ENCODE measurements at places on chromosomes 3 and 15. TPM values are rescaled to one million over a fixed set of nuclear protein-coding genes. Genes with fewer than 3 reads are reported as not detected.

The FANCD2OS gene
- total RNA-seq, result not detected

The CFAP100 gene
- not detected for total RNA-seq

The FBXO40 gene
- total RNA-seq, result 0.13 TPM

The CLSTN2 gene
- total RNA-seq, result 44.1 TPM

The SPTSSB gene
- total RNA-seq, result not detected

The ANO10 gene
- 44.5 TPM for total RNA-seq

The POLQ gene
- 0.51 TPM for total RNA-seq

Measured in mesenteric fat pad (tissue), 1 donor.